ENCODE measurements at places on chromosomes 11 and 22.

- no peak for DNase-seq
Measured at GRCh38 chr11:130112071-130112830, 42.6 kb downstream of the APLP2 start.

DNA sequence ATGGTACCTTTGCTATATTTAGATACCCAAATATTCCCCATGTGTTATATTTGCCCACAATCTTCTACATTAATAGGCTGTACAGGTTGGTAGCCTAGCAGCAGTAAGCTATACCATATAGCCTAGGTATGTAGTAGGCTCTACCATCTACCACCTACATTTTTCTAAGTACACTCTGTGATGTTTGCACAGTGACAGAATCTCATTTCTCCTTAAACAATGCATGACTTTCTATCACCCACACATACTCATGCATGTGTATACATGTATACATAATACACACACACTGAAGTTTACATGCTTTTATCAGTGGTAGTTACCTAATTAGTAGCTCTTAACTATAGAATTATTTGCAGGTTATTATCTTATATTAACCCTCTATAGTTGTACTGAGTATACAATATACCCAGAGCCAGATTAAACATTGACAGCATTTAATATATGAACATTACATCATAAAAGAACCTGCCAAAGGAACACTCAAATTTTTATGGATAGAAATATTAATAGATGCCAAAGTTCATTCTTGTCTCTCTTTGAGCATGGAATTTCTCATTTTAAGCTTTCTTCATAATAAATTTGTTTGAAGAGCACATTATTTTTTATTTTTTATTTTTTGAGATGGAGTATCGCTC is 51.4 kb downstream of the ELP4 start:
- no peak for DNase-seq

DNA sequence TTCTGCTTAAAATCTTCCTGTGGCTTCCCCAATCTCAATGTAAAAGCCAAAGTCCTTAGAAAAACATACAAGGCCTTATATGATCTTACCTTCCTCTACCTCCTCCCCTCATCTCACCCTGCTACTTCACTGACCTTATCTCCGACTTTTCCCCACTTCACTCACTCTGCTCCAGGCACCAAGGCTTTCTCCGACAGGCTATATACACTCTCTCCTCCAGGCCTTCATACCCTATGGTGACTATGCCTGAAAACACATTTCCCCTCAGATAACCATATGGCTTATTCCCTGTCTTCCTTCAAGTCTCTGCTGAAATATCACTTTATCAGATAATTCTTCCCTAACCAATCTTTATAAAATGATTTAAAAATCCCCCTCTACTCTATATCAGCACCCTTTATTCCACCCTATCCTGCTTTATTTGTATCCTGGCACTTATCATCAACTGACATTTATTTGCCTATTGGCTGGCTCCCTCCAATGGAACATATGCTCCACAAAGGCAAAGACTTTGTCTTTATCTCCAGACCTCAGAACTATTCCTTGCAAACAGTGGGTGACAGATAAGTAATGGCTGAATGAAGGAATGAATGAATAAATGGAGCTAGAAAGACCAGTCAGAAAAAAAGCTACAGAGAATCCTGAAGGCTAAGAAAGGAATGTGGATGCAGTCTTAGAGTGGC is 52.7 kb downstream of the PAK1 start:
- DNase-seq: no peak

GRCh38 chr22:31348766-31349165 is 2.6 kb upstream of the PATZ1 start:
- no peak for DNase-seq

- DNase-seq: no peak
Measured at GRCh38 chr11:61378713-61379313, 13.6 kb upstream of the TMEM216 start.

DNA sequence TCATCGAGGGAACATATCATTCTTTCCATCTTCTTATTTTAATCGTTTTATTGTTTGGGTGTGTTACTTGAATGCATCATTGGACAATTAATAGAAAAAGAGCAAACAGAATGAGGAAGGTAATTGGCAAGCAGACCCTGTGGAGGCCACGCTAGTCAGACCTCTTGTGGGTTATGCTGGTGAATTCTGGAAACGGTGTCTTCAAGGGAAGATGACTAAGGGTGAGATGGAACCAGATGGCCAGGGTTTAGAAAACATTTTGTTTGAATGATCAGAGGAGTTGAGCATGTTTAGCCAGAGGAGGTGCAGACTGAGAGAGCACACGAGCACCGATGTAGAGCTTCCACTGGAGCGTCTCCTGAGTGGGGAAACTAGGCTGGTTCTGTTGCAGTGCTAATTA is 8.5 kb downstream of the ST14 start:
- no peak for DNase-seq

DNA sequence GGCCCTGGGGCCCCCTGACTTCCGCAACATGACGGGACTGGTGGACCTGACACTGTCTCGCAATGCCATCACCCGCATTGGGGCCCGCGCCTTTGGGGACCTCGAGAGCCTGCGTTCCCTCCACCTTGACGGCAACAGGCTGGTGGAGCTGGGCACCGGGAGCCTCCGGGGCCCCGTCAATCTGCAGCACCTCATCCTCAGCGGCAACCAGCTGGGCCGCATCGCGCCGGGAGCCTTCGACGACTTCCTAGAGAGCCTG is 992 bp downstream of the LRFN4 start:
- DNase-seq: no peak

GRCh38 chr11:1206391-1207271 is 16.2 kb upstream of the MUC5B start:
- no peak for DNase-seq

GRCh38 chr11:33877038-33877437 is 14.8 kb downstream of the LMO2 start:
- no peak for DNase-seq

GRCh38 chr22:23826510-23827350 is 12.1 kb downstream of the DERL3 start:
- no peak for DNase-seq

DNA sequence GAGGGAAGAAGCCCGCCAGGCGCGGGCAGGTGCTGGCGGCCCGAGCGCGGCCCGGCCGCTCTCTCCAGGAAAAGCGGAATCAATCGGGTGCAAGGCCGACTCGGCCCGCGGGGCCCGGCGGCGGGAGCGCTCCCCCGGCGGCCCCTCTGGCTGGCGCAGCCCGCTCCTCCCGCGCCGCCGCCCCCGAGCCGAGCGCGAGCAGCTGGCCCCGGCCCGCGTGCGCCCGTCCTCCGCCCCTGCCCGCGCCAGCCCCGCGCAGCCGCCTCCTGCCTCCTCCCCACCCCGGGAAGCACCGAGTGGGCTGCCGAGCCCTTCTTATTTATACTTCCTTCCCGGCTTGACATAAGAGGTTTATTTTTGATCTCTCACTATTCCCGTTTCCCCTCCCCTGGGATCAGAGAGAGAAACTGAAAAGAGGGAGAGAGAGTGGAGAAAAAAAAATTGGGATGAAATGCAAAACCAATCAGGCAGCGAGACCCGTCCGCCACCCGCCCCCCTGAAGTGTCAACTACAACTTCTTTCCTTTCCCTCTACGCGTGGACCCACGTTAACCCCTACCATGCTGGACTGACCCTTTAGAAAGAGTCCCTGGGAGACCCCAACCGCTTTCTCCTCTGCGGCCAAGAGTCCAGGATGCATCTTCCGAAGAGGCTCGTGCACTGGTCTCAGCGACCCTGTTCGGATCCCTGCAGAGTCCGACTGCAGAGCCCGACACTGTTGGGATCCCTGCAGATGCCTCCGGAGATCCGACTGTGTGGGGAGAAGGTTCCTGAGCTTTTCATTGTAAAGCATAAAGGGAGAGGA is at the start of gene ADAMTS8:
Gene ADAMTS8, minus strand, starts transcription at position 294 of the 804 bp plus-strand sequence. CDS start 323 bp downstream, outside the sequence.
- DNase-seq: no peak

GRCh38 chr11:119691701-119692539 is 37.1 kb downstream of the NECTIN1 start:
- no peak for DNase-seq

Measured in activated gamma-delta T cell treated with Interleukin-2 at 50 U/mL for 16 hours (primary cell).